Activated CD8-positive, alpha-beta memory T cell treated with anti-CD3 and anti-CD28 coated beads, Interleukin-2, amount 50 U/mL, for 48 hours (primary cell): ENCODE measurements at places on chromosomes 11 and 22.

DNA sequence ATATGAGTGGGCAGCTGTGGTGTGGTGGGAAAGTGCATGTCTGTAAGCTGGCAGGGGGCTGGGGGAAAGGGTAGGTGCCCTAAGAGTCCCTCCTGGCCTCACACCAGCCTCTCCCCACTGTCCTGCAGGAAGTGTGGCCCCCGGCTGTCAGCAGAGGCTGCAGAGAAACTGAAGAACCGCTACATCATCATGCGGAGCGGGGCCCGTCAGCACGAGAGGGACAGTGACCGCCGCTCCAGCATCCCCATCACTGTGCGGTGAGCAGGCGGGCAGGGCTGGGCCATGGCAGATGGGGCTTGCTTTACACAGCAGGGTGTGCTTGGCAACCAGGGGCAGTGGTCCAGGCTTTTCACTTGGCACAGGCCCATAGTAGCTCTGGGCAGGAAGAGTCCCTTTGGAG lies 19.8 kb downstream of the MCM5 start:
- no peak for DNase-seq

DNA sequence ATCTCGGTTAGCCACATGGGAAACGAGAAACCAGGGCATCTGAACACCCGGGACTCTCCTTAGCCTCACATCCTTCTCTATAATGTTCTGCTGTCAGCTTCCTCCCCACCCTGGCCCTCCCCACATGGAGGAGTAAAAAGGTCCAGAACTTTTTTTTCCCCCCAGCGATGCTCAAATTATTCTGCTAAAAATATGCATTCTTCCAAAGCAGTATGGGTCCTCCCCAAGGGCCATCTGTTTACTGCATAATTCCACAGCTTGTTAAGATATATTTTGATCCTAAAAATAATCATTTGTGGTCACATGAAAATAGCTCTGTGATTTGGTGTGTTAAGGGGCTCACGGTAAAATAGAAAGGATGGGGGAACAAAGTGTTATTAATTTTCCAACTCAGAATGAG lies 281.5 kb upstream of the NARS2 start:
- DNase-seq: no peak

GRCh38 chr22:39250838-39251237 lies 6.1 kb upstream of the PDGFB start:
- DNase-seq: no peak

- no peak for DNase-seq
Measured at GRCh38 chr11:120908461-120909181, 115.3 kb upstream of the TBCEL start.

DNA sequence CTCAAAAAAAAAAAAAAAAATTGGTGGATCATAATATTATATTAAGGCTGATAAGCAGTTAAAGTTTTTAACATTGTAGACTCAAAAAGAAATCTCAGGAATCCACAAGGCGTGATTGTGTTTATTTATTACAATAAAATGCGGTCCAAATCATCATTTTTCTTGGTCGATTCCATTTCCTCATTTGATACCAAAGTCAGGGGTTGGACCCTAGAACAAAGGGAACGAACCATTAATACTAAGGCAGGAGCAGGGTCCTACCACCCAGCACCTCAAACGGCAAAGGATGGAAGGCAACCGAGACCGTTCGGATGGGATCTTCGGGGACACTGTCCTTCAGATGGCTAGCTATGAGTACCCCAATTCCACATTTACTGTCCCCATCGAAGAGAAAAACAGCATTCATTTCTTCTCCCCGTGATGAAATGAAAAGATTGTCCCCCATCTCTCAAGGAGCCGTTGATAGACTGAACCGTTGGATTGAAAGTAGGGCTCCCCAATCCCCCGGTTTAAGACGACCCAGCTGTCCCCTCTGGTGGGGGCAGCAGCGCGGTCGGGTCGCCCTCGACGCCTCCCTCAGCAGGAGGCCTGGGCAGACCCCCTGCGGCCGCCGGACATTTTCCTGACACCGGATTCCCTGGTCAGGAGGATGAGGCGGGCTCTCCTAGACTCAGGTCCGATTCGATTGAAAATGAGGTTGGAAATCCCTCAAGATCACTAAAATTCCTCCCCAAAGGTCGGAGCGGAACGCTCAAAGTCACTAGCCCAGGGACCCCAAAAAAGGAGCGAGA lies 607 bp downstream of the DMC1 start:
- peak; percentile 48 for DNase-seq

- DNase-seq: no peak
Measured at GRCh38 chr11:95365348-95365747, 134.3 kb upstream of the SESN3 start.

DNA sequence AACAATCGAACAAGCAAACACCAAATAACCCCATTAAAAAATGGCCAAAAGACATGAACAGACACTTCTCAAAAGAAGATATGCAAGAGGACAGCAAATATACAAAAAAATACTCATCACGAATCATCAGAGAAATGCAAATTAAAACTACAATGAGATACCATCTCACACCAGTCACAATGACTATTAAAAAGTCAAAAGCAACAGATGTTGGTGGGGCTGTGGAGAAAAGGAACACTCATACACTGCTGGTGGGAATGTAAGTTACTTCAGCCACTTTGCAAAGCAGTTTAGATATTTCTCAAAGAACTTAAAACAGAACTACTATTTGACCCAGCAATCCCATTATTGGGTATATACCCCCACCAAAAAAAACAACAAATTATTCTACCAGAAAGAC lies 51.3 kb upstream of the FLI1 start:
- DNase-seq: no peak

GRCh38 chr11:31725176-31725575 lies 85.9 kb downstream of the PAX6 start:
- DNase-seq: no peak

DNA sequence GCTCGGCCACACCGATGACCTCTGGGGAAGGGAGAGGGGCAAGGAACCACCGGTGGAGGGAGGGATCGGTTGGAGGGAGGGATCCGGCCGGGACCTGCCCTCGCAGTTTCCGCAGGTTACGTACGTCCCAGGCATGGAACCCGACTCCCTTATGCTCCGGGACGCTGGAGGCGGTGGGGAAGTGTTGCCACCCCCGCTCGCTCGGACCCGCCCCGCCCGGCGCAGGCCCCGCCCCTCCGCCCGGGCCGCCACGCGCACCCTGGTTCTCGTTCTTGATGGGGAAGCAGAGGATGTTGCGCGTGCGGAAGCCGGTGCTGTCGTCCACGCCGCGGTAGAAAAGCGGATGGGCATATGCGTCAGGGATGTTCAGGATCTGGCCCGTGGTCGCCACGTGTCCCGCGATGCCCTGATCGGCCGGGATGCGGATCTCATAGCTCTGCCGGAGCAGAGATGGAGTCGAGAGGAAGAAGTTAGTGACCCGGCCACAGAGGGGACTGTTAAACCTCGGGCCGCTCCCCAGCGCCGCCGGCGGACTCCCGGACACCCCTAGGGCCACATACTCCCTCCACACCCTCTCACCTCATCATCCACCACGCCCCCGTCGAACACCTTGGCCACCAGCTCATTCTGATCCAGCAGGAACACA lies 89.8 kb downstream of the PDE2A start:
- peak; percentile 71 for DNase-seq
